ENCODE measurements at places on chromosomes 13 and 19.

- DNase-seq: no peak
Measured at GRCh38 chr13:49210669-49211068, 9.5 kb upstream of the MLNR start.

GRCh38 chr13:95957331-95957730 is 95.9 kb downstream of the UGGT2 start:
- DNase-seq: no peak

GRCh38 chr19:41455936-41456335 is 13.0 kb downstream of the ERICH4 start:
- no peak for DNase-seq

DNA sequence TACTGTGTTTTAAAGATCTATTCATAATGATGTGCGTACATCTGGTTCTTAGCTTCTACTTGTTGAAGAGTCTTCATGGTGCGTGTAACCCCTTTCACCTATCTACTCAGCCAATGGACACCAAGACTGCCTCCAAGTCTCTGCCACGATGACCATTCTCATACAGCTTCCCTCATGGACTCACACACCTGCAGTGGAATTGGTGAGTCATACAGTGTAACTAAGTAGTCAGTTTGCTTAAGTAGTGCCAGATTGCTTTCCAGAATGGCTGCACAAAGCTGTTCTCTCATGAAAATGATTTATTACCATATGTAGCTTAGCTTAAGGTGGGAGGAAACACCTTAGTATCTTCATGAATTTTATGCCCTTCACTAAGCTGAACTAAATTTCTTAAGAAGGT is 112.3 kb downstream of the AKAP11 start:
- no peak for DNase-seq

GRCh38 chr19:3115916-3116602 is 19.8 kb upstream of the GNA15 start:
- no peak for DNase-seq

GRCh38 chr13:19266979-19267378 is 85.4 kb upstream of the TUBA3C start:
- no peak for DNase-seq
